ENCODE measurements at places on chromosomes 3 and 15.

GRCh38 chr15:87967951-87968350 lies 288.6 kb downstream of the NTRK3 start:
- no peak for DNase-seq

DNA sequence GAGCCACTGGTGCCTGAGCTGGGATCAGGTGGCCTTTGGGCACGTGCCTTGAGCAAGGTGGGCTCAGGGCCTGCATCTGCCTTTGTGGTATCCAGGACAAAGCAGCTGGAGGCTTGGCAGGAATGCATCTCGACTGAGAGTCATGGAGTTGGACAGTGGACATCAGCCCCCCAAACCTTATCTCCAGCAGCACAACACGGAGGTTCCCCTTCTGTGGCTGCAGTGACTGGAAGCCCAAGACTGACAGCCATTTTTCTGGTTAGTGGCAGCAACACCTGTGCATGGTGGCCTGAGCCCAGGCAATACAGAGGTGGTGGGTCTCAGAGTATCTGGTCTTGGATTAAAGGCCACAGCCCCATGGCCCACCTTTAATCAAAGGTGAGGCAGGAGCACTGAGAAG lies 27.8 kb upstream of the TSEN2 start:
- DNase-seq, result no peak

DNA sequence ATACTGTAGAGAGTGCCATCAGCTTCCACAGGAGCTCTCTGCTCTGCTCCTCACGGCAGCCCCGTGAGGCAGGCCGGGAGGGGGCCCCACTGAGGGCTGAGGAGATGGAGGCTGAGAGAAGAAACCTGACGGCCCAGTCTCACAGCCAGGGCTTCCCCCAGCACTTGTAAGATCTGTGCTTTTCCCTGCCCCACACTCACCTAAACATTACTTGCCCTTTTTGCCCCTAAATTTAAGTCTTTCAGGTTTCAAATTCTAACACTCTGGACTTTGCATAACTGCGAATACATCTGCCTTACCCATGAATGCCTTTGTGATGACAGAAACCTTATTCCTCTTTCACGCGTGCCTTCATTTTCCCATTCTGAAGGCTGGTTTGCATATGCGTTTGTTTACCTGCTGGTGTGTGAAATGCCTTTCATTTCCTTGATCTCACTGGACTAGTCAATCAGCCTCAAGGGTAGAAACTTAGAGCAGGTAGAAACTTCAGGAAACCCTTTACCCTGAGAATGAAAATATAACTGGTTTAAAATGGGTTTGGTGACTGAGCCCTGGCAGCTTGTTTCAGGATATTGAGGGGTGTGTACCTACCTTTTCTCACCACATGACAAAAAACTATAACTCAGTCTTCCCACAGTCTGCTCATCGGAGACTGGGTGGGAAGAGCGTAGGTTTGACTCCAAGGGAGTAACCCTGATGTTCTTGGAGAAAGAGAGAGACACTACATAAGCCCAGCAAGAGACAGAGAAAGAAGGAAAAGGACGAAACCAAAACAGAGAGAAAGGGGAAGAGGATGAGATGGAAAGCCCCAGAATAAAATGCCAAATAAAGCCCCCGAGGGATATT lies 20.1 kb downstream of the SLC12A8 start:
- DNase-seq, result no peak

DNA sequence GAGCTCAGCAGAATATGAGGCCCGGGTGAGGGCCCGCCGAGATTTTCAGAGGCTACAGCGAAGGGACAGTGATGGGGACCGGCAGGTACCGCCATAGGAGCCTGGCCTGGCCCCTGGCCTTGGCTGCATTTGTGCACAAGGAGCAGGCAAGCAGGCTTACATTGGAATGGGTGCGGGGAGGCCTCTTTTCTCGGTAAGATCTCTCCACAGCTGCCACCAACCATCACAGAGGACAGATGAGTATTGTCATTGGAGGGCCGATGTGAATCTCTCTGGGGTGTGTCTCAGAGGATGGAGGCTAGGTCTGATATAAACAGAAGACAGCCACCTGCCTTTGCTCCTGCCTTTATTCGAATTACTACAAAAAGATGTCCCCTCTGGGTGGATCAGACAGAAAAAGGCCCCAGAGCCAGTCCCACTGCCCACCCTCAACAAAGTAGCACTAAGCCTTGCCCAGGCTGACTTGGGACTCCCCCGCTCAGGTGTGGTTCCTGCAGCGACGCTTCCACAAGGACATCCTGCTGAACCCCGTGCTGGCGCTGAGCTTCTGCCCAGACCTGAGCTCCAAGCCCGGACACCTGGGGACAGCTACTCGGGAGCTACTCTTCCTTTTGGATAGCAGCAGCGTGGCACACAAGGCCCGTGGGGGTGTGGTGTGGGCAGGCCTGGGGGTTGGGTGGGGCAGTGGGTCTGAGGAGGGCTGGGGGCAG lies 5.4 kb downstream of the VWA5B2 start:
- DNase-seq, result no peak

DNA sequence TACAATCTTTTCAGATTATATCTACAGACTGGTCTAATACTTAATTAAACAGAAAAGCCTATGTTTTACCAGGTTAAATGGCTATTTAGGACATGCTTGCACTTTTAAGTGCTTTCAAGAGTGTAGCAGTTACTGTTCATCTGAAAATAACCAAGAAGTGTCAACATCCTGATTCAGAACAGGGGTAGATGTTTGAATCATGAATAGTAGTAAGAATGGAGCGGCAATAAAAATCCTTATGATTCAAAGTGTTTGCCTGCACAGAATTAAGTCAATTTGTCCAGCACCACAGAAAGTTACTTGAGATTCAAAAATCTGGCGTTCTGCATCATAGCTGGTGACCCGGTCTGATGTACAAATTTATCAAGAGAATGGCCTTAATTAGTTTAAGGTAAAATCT lies 48.3 kb downstream of the GREM1 start:
- DNase-seq, result no peak

- DNase-seq, result no peak
Measured at GRCh38 chr15:80585544-80586018, 109.5 kb upstream of the ABHD17C start.

DNA sequence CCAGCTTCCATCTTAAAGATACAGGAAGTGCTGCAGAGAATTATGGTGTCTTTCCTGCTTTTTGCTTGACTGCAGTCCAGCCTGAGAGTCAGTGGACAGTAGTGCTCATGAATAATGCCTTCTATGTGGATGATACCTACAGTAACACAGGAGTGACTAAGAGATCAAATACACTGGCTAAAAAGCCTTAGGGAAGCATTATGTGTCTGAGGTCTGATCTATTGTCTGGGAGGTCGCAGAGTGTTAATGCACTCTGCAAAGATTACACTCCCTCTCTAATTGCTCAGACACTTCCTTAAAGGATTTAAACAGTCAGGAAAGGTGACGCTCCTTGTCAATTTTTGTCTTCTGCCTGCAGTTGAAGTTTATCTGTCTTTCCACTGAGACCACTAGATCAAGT lies 183.6 kb downstream of the MCTP2 start:
- no peak for DNase-seq

DNA sequence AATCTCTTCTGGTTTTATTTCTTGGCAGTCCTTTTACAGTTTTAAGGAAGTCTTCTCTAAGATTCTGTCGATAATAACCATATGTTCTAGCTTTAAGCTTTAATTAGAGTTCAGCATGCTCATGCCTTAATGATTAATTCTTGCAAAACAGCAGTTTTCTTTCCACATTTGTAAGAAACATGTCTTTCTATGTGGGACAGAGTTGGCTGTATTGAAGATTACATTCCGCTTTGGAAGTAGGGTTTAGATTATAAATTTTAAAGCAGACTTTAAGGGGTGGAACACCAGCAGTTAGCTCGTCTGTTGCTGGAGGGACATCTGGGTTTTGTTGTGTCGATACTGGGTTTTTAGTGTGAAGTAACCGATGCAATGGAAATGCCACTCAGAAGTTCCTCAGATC lies 35.3 kb downstream of the SQOR start:
- DNase-seq, result no peak

GRCh38 chr3:122066331-122067213 lies 11.4 kb downstream of the CD86 start:
- no peak for DNase-seq

DNA sequence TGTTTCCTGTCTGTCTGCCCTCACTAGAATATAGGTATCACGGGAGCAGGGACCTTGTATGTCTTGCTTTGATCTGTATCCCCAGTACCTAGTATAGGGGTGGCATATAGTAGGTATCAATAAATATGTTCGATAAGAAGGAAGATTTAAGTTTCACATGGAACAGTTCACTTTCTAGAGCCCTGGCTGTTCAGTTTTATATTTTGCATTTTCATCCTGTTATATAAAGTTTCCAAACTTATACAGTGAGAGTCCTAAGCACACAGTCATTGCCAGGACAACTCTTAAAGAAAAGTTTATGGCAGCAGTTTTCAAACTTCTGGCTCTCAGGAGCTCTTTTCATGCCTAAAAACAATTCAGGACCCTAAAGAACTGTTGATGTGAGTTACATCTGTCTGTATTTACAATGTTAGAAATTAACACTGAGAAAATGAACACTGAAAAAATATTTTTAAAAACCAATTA lies 13.4 kb downstream of the ITPR1 start:
- no peak for DNase-seq

- DNase-seq, result no peak
Measured at GRCh38 chr3:106590216-106590615, 721.4 kb upstream of the CBLB start.

- no peak for DNase-seq
Measured at GRCh38 chr3:197504641-197505121, 51.1 kb downstream of the BDH1 start.

GRCh38 chr3:72113964-72114363 lies 329.0 kb upstream of the PROK2 start:
- DNase-seq, result no peak

GRCh38 chr3:180855364-180855763 lies 57.1 kb upstream of the FXR1 start:
- DNase-seq, result no peak

GRCh38 chr3:158152186-158152585 lies 42.3 kb downstream of the RSRC1 start:
- peak; percentile 59 for DNase-seq

DNA sequence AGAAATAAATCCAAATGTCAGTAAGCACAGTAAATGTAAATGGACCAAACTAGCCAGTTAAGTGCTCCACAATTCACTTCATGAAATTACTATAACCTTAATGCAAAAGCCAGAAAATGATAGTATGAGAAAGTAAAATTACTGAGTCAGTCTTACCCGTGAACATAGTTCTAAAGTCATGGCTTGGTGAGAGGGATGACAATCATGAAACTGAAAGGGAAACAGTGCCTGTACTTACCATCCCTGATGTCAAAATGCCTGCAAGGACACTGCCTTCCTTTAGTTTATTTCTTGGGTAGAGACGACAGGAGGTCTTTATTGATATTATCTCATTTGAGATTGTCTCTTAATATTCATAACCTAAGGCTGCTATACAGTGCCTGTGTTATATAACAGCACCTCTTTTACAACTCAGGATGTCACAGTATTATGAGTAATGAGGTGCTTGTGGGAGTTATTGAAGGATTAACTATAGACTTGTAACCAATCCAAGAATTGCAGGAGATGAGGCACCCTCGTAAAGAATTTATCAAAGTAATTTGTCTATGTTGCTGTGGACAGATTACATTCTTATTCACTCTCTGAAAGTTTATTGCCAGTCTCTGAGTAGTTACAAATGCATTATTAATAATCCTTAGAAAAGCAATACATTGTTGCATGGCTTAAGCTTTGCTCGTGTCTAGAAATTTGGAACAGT lies 142.9 kb upstream of the BFSP2 start:
- peak; percentile 6 for DNase-seq

- no peak for DNase-seq
Measured at GRCh38 chr3:70889162-70890019, 577.0 kb upstream of the MDFIC2 start.

DNA sequence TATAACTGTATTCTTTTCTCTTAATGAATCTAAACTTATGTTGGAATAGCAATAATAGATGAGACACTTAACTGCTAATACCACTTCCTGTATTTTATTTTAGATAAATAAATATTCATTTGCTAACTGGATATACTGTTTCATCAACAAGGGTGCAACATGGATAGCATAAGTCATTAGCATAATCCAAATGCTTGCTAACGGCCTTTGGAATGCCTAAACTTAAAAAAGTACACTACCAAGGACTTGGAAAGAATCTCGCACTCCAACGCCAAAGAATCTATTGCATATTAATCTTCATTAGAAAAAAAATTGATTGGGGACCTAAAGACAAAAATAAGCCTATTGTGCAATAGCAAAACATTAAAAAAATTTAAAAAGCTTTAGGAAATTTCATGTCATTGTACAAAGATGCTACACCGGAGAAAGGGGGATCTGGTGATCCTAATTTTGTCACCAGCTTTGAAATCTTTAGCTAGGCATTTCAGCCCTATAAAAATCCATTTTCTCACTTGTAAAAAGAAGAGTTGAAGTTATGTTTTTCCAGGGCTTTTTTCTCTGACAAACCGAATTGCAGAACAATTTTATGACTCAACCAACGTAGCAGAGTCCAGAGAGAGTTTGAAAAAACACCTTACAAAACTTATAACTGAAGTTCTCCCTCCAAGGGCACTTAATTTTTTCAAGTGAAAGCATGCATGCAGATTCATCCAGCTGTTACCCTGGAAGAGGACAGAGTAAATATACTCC lies 4.1 kb downstream of the VGLL3 start:
- DNase-seq, result no peak

DNA sequence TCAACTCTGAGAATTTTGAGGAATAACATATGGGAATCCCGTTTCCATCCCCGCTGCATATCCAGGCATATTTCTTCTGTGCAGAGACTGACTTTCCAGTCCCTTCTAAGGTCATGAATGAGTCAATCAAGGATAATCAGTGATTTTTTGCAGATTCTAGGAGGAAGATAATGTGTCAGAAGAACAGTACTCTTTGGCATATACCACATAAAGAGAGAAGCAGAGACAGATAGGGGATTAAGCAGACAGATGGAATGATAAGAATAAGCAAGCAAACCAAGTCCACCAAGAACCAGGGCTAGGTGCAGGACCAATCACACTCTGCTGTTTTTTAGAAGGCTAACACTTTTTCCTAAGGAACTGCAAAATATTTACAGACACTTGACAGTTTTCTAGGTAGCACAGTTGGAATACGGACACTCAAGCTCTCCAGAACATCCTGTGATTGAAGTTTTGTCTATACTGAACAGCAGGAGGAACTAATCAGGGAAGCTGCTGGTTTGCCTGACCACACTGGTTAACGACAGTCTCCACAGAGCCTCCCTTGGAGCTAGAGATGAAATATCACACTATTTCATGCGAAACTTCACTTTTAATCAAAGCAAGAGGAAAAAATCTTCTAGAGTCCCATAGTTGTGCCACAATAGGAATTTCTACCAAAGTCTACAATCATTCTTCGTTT lies 450.0 kb upstream of the KCNMB2 start:
- no peak for DNase-seq
